Retina (tissue), 1 donor: ENCODE measurements at places on chromosomes 13 and 19.

DNA sequence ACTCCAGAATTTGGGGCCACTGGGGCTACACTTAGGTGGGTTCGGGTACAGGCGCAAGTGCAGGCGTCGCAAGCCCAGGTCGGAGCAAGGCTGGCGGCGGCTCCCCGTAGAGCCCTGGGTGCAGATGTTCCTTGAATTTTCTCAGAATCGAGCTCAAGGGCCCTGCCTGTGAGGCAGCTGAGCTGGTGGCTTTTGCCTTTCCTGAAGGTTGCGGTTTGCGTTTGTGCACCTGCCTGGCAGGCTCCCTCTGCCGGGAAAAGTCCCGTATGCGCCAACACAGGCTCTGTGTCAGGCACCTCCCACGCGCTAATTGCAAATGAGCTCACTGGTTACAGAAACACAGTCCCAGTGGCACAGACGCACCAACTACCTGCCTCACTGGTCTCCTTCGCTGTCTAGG lies 5.9 kb downstream of the DOHH start:
- DNase-seq = no peak

- no peak for DNase-seq
Measured at GRCh38 chr13:45873491-45874325, 22.2 kb upstream of the SIAH3 start.

GRCh38 chr13:44815623-44816022 lies 173.6 kb downstream of the NUFIP1 start:
- no peak for DNase-seq

- DNase-seq = no peak
Measured at GRCh38 chr19:53962887-53963431, at the start of gene CACNG8. TSS of gene CACNG8 (plus strand) at chr19:53962937.

GRCh38 chr19:30630289-30631032 lies 258.3 kb downstream of the ZNF536 start:
- DNase-seq = no peak

- no peak for DNase-seq
Measured at GRCh38 chr13:64529874-64530485, 2700.2 kb downstream of the PCDH9 start.

- no peak for DNase-seq
Measured at GRCh38 chr13:28322256-28322905, 172.5 kb downstream of the FLT1 start.

DNA sequence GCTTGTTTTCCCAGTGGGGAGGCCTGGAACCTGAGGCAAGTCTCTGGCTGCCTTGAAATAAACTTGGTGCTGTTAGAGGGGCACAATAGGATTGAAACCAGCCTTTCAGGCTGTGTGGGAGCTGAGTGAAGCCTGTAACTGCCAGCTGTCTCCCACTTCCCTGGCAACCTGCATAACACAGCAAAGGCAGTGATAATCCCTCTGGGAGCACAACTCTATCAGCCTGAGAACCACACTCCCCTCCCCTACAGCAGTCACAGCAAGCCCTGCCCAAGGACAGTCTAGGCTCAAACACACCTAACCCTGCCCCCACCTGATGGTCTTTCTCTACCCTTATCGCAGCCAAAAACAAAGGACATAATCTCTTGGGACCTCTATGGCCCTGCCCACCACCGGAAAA lies 683.8 kb upstream of the ATXN8OS start:
- DNase-seq = no peak

GRCh38 chr13:46039411-46040182 lies 12.9 kb downstream of the ZC3H13 start:
- DNase-seq = no peak

- no peak for DNase-seq
Measured at GRCh38 chr13:79986890-79987289, 354.0 kb downstream of the SPRY2 start.

- DNase-seq = no peak
Measured at GRCh38 chr19:54208784-54209057, 8.1 kb downstream of the RPS9 start.

DNA sequence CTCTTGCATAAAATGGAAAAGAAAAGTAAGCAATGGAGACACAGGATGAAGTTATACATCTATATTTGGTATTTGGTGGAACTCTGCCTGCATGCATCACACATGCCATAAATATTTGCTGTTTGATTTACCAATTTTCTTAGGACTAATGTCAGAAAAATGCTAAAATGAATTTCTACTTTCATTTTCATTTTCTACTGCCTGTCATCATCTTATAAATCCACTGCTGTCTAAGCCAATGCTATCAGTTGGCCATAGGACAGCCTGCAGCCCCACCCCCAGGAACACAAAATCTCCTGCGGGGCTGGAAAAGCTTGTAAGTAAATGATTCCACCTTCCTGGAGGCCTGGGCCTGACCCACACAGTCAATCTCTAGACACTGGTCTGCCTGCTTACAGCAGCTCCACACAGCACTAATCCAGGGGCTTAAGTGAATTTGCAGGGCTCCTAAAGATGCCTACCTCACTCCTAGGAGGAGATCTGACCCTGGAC lies 122.0 kb downstream of the ENOX1 start:
- DNase-seq = no peak

- DNase-seq = no peak
Measured at GRCh38 chr19:16942583-16942982, 53.8 kb downstream of the F2RL3 start.

GRCh38 chr13:105047676-105048295 lies 1487.7 kb downstream of the EFNB2 start:
- DNase-seq = no peak

GRCh38 chr13:110648146-110648819 lies 32.9 kb downstream of the NAXD start:
- DNase-seq = no peak

- DNase-seq = peak; percentile 63
Measured at GRCh38 chr13:39603424-39603947, 493 bp upstream of the LHFPL6 start.

DNA sequence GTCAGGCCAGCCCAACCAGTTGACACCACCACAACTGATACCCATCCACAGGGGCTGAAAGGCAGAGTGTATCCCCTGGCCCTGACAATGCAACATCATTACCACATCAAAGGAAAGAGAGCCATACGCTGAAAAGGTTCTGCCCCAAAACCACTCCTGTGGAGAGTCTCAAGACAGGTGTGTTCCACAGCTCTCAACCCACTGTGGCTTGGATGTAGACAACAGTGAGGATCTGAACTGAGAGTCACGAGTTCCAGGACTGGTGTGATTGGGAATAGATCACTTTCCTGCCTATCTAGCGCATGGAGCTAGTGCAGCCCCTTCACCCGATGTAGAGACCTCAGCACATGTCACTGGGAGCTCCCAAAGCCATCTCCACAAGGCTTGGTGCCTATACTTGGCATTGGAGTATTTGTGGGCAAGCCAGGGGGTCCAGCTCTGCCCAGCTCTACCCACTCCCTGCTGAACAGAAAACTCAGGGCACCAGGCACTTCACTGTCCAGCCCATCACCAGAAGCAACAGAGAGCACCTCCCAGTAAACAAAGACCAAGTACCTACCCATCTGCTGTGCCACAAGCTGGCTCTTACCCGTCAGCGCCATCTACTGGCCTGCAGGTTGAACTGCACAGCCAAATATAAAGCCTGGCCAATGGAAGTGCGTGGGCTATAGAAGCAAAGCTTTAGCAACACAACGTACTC lies 579.5 kb downstream of the UQCRFS1 start:
- DNase-seq = peak; percentile 49

DNA sequence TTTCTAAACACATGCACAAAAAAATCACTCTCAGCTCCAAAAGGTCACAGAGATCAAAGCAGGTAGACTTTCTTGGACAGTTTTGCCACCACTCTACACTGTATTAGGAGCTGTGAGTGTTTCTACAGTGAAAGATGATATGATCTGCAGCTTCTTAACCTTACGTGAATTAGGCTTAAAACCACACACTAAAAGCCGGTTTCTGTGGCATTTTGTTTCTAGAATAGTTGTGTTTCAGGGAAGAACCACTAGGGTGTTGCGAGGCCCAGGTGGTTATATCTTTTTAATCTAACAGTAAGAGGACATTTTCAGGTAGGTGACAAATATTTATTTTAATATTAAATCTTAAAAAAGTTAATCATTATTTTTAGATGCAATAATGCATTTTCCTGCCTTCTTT lies 216.4 kb downstream of the KLF5 start:
- DNase-seq = no peak

- DNase-seq = no peak
Measured at GRCh38 chr13:111211789-111212516, 96.8 kb downstream of the ARHGEF7 start.

GRCh38 chr13:49927755-49928154 lies 8.4 kb downstream of the SPRYD7 start:
- DNase-seq = no peak

DNA sequence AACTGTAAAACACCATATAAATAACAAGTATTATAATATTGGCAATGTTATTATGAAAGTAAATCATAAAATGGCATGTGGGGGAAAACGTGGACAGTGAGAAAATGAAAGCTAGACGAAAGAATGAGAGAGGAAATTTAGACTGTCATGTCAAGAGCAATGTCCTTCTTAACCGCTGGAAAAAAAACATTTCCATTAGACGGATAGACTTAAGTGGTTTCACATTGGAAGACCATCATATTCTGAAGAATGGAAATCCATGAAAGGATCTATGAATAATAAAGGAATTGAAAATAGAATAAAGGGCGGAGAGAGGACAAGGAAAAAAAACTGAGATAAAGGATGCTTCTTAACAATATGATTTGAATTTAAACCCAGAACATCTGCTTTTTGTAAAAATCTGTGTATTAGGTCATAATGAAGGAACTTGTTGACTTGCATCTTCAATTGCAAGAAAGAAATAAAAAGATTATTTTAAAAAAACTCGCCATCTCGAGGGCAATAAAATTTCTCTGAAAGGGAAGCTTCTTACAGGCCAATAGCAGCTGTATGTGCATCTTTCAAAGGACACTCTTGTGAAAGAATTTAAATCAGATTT lies 90.6 kb downstream of the SPRY2 start:
- DNase-seq = no peak

DNA sequence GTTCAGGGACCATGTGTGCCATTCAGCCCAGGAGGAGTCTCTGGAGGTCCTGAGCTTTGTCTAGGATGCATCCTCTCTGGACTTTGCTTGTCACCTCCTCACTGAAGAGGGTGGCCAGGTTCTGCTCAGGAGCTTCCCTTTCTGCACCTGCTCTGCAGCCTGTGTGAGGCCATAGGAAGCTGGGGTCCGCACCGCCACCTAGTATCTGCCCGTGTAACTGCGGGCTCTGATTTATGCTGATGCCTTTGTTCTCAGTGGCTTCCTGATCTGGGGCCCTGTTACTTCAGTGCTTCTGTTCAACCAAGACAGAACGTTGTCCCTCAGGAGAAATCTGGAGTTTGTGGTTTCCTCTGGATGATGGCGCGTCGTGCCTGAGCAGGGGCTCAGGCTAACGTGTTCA lies 15.5 kb downstream of the ZNF610 start:
- DNase-seq = no peak

- peak; percentile 6 for DNase-seq
Measured at GRCh38 chr13:39684531-39685137, 29.2 kb downstream of the COG6 start.

- DNase-seq = no peak
Measured at GRCh38 chr13:88979465-88980175, 1308.4 kb downstream of the SLITRK5 start.
